ENCODE measurements at places on chromosomes 13 and 19.
A peak's percentile ranks its signal among the peaks of the same experiment; 100 is the strongest.

DNA sequence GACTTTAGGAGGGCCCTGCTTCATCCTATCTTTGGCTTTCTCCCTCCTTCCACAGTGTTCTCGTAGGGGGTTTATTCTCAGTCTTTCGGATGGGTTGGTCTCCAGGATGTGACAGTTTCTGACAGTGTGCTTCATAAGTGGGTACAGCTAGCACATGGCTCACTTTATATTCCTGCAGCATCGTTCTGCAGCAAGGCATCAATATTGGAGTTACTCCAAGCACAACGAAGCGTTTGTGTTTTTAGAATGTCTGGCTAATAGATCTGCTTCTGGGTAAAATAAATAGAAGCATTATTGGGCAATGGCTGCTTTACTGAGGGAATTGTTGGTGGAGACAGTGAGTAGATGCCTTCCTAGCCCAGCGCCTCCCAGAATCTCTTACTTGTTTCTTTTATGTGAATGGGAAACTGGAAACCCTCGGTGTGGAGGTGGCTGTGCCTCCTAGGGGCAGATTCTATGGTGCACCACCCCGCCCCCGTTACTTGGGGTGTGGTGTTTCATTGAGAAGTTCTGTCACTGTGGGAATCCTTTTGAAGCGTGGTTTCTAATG is 2.0 kb downstream of the FARP1 start:
- peak; percentile 18 for DNase-seq

- no peak for DNase-seq
Observed at GRCh38 chr13:71624653-71625600, 242.1 kb downstream of the DACH1 start.

GRCh38 chr19:39845172-39845571 is 1.0 kb downstream of the FBL start:
- no peak for DNase-seq

DNA sequence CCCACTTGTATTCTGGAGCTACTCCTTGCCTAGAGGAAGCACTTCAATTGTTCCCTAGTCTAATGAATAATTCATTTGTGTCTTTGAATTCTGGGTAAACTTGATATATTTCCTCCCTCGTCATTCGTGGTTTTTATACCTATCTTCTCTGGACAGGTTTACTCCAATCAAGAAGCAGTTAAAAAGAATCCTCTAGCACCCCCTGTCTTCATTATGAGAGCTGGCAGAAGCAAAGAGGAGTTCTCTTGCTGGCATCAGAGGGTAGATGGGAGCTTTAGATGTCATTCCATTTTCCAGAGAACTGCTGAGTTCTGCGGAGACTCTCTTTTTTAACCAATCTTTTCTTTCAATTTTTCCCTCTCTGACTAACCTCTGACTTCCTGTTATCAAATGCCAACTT is 627.7 kb downstream of the FGF9 start:
- no peak for DNase-seq

- no peak for DNase-seq
Observed at GRCh38 chr13:33169273-33169980, 116.1 kb downstream of the STARD13 start.

GRCh38 chr19:33798681-33799111 is 2.0 kb downstream of the KCTD15 start:
- DNase-seq, result no peak

DNA sequence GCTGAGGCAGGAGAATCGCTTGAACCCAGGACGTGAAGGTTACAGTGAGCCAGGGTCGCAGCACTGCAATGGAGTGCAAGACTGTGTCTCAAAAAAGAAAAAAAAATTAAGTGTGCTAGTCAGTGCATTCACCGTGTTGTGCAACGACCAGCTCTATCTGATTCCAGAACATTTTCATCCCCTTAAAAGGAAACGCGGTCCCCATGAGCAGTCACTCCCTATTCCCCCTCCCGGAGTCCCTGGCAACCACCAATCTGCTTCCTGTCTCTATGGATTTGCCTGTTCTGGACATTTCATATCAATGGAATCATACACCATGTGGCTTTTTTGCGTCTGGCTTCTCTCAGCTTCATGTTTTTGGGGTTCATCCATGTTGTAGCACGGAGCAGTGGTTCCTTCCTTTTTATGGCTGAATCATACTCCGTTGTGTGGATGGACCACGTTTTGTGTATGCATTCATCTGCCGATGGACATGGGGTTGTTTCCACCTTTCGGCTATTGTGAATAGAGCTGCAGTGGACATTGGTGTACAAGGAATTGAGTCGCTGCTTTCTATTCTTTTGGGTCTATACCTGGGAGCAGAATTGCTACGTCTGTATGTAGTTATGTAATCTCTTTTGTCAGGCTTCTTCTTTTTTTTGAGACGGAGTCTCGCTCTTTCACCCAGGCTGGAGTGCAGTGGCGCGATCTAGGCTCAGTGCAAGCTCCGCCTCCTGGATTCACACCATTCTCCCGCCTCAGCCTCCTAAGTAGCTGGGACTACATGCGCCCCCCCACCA is 19.8 kb downstream of the MYO9B start:
- DNase-seq, result no peak

DNA sequence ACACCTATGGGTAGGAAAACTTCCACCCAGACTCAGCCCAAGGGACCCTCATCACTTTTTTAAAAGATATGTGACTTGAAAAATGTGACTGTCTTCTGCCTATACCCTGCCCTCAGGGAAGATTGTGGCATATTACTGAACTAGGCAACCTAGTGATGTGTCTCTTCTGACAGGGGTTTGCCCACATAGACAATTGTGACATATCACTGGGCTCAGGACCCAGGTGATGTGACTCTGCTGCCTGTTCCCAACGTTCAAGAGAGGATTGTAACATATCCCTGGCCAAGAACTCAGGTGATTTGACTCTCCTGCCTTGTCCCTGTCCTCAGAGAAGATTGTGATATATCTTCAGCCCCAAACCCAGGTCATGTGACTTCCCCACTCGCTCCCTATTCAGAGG is 86.3 kb upstream of the ZNF43 start:
- DNase-seq, result no peak

GRCh38 chr19:55176076-55176475 is 4.0 kb downstream of the SYT5 start:
- DNase-seq, result no peak

GRCh38 chr13:40677064-40677463 is 10.6 kb upstream of the FOXO1 start:
- DNase-seq, result no peak

DNA sequence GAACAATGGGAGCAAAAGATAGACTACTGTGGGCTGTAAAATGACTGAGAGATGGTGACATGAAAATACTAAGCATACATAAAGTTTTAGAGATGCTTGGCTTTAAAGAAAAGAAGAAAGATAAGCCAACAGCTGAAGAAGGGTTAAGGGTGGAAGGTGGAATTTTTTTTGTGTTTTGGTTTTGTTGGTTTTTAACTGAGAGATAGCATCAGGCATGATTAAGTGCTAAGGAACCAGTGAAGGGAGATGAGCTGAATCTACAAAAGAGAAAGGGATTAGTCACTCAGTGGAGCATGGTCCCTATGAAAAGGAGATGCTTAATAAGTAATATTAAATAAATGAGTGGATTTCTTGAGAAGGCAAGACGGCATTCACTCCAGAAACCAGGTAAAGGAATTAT is 12.5 kb upstream of the TBC1D4 start:
- DNase-seq, result no peak

- no peak for DNase-seq
Observed at GRCh38 chr13:30792285-30793000, 57.1 kb downstream of the ALOX5AP start.

DNA sequence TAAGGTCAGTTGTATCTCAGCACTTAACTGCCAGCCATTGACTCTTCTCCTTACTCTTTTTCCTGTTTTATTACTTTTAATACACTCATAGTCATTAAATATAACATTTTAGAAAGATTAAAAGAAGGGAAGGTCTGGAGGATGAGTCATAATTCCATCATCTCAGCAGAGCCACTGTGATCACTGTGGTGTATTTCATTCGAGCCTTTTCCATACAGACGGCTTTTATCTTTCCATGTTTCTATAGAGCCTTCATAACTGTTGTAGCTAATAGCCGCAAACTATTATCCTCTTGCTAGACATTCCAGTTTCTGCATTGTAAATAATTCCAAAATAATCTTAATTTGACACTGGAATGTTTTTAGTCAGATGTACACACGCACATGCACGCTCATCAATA is 4.7 kb upstream of the FLT1 start:
- DNase-seq, result no peak

DNA sequence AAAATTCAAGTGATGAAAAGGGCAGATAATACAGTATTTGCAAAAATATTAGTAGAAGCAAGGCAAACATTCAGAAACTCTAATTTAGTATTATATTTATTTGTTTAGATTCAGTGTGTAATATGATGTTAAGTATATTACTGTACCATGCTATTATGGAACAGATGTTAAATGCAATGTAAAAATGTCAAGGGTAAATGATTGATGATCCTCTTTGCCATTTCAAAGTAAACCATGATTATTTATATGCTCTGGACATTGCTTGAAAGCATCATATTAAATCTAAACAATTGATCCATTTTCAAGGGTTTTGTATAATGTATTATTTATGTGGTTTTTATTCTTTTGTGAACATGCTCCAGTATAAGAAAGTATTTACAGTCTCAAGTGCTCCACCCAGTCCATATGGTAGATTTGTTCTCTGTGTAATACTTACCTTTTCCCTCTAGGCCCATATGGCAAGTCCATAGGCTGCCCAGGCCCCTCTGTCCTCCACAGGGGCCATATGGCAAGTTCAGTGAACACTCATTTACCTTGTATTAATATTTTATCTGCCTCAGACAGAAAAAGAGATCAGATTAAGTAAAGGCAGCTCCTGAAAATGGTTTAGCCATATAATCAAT is 353.5 kb downstream of the DACH1 start:
- no peak for DNase-seq

GRCh38 chr13:28458608-28459007 is 36.3 kb downstream of the FLT1 start:
- no peak for DNase-seq

GRCh38 chr19:13906521-13906904 is 512 bp downstream of the CC2D1A start:
- DNase-seq, result no peak

- no peak for DNase-seq
Observed at GRCh38 chr13:39811051-39811450, 155.6 kb downstream of the COG6 start.

- DNase-seq, result no peak
Observed at GRCh38 chr13:43698009-43698408, 88.8 kb downstream of the ENOX1 start.

- no peak for DNase-seq
Observed at GRCh38 chr13:74219566-74219965, 85.4 kb upstream of the KLF12 start.

GRCh38 chr19:19421299-19421696 is 15.8 kb downstream of the GATAD2A start:
- DNase-seq, result no peak

- peak; percentile 70 for DNase-seq
Observed at GRCh38 chr13:23488442-23488841, 54.9 kb upstream of the SACS start.

DNA sequence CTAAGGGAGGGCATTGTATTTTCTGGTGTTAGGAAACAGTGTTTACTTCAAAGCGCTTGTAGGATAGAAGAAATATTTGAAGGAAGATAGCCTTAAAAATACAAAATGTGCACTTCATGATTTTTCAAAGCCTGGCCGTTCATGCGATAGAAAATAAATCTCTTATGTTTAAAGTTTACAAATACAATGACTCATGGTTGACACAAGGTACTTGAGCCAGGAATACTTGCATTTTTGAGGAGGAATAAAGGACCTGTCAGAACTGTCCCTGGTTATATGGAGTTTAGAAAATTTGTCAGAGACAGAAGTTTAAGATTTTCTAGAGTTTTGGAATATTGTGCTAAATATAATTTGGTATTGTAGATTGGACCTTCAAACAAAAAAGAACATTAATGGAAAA is 1223.2 kb upstream of the SLC10A2 start:
- DNase-seq, result no peak

GRCh38 chr13:97174638-97175037 is 47.5 kb upstream of the MBNL2 start:
- no peak for DNase-seq

- no peak for DNase-seq
Observed at GRCh38 chr13:41065078-41065477, 3.8 kb downstream of the WBP4 start.

DNA sequence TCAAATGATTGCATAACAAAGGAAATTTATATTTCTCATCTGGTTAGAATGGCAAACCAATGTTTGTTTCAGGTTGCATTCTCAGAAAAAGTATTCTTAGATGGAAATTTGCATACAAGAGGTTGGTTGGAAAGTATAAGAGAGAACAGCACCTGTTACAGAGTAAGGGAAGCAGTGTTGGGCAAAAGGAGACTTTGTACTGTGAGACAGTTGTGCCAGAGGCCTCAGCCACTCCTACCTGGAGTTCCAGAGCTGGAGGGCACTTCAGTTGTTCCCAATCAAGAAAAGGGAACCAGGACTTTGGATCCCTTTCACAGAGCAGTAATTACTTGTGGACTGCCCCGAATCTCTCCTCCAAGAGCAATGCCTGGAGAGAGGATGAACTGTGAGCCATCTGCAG is 81.8 kb downstream of the SPRY2 start:
- no peak for DNase-seq

- DNase-seq, result no peak
Observed at GRCh38 chr19:778910-779653, 18.2 kb upstream of the PTBP1 start.

GRCh38 chr13:112859817-112860190 is 109.2 kb upstream of the MCF2L start:
- no peak for DNase-seq

GRCh38 chr19:34408411-34408810 is 4.2 kb downstream of the PDCD2L start:
- no peak for DNase-seq

GRCh38 chr19:38648769-38649304 is 1.4 kb downstream of the ACTN4 start:
- DNase-seq, result no peak

DNA sequence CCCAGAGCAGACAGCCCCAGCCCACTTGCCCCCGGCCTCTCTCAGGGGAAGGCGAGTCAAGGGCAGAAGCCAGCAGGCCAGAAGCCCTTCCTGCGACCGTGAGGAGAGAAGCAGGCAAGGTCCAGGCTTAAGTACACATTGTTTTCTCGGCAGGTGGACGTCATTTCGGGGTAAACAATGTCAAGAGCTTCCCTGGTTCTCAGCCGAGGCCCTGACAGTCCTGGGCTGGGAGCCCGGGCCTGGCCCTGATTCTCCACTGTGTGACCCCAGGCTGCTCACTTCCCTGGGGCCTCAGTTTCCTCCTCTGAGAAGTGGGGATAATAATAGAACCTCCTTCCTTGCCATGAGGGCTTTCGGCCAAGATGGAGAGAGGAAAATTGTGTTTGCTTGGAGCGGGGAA is 19.4 kb downstream of the PLVAP start:
- DNase-seq, result no peak

GRCh38 chr19:47694466-47695273 is 18.6 kb upstream of the EHD2 start:
- DNase-seq, result no peak

GRCh38 chr13:77219401-77219800 is 107.5 kb downstream of the MYCBP2 start:
- DNase-seq, result no peak

- DNase-seq, result no peak
Observed at GRCh38 chr19:33309826-33310225, 7.5 kb upstream of the CEBPA start.
